Inflammatory macrophage treated with lipopolysaccharide for 4 hours (primary cell): ENCODE measurements at places on chromosomes 5 and 9.

DNA sequence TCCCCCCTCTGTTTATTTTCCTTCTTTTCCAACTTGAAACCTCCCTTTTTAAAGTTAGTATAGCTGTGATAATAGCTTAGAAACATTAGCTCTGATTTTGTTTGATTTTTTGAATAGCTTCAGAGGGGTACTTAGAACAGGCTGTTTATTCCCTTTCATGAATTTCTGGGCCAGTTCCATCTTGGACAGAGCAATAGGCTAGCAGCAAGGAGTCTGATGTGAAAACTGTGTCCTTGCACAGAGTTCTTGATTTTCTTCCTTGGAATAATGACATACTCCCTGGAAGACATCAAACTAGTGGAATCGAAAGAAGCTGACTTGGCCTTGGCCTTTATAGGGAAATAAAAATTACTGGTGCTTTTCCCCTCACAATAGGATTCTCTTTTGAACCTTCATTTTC is 32.9 kb downstream of the NTRK2 start:
- DNase-seq: no peak

DNA sequence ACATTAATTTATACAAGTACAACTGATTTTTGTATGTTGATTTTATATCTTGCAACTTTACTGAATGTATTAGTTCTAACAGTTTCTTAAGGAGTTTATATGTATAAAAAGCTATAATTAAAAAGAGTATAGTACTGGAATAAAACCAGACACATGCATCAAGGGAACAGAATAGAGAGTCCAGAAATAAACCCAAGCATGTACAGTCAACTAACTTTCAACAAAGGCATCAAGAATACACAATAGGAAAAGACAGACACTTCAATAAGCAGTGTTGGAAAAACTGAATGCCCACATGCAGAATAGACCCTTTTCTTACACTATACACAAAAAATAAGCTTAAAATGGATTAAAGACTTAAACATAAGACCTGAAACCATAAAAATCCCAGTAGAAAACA is 170.9 kb downstream of the ICE1 start:
- DNase-seq: no peak

DNA sequence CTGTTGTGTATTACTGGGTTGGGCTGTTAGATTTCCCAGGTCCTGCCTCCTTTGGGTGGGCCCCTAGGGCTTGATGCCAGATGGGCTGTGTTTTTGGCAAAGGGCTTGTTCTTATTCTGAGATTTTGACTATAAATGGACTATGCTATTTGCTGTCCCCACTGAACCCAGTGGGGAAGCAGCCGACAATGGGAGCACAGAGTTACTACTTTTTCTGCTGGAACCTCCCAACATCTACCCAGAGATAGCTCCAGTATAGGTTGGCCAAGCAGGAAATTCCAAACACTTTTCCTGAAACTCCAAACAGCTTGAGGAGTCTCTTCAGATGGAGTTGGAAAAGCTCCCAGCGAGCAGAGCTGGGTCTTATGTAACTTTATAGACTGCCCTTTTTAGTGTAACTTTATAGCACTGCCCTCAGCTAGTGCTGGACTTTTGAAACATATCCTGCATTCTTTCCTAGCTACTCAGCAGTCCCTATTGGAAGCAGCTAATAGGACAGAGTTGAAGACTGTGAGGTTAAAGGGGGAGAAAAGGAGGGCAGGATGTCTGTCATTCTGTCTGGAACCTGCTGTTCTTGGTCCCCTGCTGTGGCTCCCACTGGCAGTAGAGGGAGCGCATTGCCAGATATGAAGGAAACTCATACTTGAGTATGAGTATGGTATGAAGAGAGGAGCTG is 21.0 kb downstream of the RUSC2 start:
- no peak for DNase-seq

DNA sequence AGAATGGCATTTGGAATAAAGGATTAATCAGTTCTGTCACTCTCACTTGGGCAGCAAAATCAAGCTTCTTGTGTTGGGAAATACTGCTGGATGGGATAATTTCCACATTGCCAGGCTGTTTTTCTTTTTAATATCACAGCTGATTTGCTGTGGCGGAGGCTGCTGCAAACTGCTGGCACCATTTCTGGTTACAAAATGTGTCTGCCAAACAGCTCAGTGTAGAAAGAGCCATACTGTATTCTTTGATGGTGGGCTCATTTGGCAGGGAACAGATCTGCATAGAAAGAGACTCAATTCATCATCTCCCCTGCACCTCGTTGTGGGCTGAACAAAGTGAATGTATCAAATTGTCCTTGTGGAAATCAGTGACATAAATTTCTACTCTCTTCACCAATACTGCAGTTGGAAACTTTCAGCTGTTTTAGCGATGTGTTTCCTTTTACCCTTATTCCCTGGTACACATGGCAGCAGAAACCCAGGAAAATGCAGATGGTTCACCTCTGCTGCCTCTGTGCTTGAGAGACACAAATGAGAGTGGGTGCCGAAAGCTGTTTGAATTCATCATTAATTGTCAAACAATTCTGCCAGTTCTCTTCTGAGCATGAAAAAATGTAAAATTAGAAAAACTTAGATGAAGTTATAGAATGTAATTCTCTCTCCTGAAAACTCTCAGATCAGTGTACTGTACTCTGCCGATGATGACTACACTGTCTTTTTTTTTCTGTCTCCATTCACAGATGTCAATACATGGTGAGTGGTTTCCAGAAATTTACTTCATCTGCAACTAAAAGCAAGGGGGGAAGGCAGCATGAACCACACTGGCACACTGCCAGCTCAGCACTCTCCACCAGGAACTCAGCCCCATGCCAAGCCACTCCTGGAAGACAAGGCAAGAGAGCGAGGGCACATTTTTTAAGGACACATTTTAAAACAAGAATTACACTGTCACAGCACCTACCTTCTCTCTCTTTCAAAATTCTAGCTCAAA is 75.0 kb downstream of the HMHB1 start:
- DNase-seq: no peak

DNA sequence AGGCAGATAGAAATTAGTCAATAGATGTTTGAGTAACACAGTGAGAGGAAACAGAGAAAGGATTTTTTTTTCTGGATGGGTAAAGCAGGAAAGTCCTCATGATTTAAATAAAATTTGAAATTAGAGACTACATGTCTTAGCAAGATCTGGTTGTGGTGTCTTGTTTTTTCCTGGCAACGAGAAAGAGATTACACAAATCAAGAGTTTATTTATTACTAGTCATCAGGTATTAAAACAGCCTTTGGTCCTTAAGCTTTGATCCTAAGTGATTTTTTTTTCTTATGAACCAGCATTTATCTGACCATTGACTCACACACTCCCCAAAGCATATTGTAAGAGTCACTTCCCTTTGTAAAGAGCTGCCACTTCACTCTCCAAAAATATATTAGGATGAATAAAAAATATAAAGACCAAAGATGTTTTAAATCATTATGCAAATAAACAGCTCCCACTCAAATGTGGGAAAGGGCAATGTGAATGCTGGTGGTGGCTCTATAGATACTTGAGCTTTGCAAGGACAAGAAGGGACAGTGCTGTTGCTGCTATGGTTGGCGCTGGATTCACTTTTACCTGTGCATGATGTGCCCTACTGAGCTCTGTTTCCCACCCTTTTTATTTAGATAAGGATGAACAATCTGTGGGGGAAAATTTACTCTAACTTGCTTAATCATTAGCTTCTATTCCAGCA is 1726.5 kb downstream of the MAT2B start:
- no peak for DNase-seq

GRCh38 chr5:37495668-37496347 is 116.7 kb downstream of the WDR70 start:
- no peak for DNase-seq

DNA sequence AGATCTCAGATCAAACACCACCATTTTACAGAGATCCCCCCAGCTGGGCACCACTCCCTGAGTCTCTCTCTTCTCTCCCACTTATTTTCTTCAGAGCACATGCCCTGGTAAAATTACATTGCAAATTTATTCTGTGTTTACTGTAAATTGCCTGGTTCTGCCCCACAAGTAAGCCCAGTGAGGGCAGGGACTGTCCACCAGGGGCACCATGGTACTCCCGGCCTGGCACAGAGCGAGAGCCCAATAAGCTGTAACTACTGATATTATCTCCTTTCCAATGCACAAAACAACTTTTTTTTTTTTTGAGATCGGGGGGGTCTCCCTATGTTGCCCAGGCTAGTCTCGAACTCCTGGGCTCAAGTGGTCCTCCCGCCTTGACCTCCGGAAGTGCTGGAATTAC is 123.0 kb downstream of the PAX5 start:
- DNase-seq: no peak

GRCh38 chr9:21504894-21505293 is 22.8 kb upstream of the IFNE start:
- DNase-seq: no peak

- no peak for DNase-seq
Measured at GRCh38 chr5:9698125-9698826, 68.1 kb upstream of the TAS2R1 start.

DNA sequence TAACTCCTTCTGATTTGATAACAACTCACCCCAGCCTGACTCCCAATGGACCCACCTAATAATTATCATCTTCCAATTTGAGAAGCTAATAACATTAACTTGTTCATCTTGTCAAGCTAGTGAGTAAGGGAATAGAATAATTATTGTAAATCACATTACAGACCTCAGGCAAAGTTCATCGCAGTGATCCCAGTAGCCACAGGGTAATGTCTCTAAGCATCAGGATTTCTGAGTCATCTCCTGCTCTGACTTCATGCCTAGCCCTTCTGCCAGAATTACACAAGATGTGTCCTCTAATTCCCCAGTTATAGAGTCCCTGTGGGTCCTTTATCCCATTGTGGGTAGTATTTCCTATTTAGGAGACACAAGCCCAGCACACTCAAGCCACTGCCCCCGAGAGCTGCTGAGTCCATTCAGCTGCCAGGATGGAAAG is 365.7 kb downstream of the DEPDC1B start:
- DNase-seq: peak; percentile 53

- no peak for DNase-seq
Measured at GRCh38 chr9:134709512-134710270, 68.1 kb downstream of the COL5A1 start.

DNA sequence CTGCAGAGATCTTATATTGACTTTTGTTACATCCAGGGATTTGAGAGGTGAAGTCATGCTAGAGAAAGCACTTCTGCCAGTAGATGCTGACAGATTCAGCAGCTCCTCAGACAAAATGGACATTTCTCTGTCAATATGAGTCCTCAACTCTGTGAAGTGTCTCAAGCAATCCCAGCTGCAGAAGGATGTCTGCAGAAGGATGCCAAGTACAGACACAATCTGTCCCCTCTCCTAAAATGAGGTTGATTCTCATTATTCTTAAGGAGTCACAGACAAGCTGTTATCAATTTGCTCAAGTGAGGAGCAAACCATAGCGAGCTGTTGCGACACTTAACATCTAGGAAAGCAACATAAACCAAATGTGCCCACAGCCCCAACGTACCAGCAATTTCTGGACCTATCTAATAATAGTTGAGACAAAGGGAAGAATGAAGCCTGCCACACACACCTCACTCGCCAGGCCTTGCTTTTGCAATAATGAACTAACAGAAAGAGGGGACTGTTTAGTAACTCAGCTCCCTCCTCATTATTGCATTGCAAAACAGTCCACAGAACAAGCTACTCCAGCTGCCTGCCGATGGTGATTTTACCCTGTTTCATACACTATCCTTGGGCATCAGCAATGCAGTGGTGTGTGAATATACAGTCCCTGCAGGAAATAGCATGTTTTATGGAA is 364.2 kb upstream of the PDE4D start:
- DNase-seq: peak; percentile 52

- no peak for DNase-seq
Measured at GRCh38 chr9:134252084-134252830, 74.0 kb upstream of the RXRA start.

DNA sequence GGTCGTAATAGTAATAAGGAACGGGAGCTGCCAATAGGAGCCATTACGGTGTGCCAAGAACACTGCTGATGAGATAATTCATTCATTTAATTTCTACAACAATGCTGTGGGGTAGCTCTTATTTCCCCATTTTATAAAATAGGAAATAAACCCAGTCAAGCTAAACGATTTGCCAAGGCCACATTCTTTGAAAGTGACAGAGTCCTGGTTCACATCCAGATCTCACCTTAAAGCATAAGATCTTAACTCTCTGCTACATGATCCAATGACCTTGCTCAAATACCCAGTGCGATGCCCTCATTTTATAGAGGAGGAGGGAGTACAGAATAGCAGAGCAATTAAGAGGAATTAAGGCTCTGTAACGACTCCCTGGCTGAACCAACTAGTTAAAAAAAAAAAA is 5.0 kb downstream of the PDE6A start:
- DNase-seq: peak; percentile 65

DNA sequence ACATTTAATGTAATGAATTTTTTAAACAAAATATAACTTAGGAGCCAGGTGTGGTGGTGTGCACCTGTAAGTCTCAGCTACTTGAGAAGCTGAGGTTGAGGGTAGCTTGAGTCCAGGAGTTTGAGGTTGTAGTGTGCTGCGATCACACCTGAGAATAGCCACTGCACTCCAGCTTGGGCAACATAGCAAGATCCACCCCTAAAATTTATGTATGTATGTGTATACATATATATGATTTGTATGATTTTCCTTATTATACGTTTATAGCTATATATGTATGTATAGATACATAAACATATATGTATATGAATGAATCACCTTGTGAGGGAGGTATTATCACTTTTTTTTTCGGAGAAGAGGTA is 653 bp upstream of the CCNI2 start:
- DNase-seq: no peak

DNA sequence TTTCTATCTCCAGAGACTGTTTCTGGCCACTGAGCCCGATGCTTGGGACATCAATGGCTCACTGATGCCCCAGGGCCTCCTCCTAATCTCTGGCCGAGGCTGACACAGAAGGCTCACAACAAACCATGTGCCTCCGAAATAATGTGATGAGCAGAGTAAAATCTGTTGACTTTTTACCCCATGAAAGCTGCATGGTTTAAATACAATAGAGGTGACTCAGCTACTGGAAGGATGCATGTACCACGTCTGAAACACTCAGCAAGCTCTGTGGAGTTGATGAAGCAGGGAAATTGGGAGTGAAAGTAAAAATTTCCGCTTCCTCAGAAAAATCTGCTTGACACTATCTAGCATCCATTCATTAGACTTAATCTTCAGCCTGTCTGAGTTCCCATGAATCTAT is 111.1 kb upstream of the EQTN start:
- peak; percentile 58 for DNase-seq

GRCh38 chr9:19271081-19271480 is 40.6 kb downstream of the DENND4C start:
- no peak for DNase-seq

DNA sequence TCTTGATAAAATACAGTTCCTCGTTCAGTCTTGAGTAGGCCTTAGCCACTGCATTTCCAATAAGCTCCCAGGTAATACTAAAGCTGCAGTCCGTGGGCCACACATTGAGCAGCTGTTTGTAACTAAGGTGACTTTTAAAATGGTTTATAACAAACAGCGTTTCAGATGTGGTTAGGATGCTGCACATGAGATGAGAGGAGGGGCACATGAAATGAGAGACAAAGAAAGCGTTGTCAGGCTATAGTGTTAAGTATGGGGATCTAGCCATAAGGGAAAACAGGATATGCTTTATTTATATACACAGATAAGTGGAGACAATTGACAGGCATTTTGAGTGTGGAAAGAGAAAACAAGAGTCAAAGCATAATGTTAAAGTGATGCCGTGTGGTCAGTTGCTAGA is 89.9 kb downstream of the PAM start:
- DNase-seq: no peak
